ENCODE measurements at places on chromosomes 16 and 17.

DNA sequence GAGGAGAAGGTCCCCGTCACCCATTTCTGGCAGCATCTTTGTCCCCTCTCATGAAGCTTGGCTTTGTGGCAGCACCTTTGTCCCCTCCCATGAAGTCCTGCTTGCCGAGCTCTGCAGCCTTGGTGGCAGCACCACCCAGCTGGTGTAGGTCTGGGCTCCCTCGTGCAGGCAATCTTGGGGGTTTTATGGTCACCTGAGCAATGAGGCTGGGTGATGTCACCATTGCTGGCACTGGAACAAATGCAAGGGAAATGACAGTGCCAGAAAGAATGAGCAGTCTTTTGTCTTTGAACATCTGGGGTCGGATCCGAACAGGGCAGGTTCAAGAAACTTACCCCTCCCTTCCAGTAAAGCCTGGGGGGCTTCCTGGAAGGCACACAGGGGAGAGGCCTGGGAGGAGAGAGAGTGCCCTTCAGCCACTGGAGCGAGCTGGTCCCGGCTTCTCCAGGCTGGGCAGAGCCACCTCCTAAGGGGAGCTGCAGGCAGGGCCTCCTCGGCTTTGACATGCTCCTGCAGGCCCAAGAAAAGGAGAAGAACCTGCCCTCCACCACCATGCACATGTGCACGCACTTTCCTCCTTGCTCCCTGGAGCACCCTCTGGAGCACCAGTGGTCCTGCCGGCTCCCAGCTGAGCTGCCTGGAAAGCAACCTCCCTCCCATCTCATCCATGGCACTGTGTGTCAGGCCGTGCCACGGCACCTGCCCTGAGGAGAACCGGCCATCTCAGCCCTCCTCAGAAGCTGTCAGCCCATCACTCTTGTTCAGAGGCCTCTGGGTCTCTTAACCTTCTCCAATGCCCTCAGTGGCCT is 16.0 kb downstream of the BTBD17 start:
- DNase-seq: no peak

DNA sequence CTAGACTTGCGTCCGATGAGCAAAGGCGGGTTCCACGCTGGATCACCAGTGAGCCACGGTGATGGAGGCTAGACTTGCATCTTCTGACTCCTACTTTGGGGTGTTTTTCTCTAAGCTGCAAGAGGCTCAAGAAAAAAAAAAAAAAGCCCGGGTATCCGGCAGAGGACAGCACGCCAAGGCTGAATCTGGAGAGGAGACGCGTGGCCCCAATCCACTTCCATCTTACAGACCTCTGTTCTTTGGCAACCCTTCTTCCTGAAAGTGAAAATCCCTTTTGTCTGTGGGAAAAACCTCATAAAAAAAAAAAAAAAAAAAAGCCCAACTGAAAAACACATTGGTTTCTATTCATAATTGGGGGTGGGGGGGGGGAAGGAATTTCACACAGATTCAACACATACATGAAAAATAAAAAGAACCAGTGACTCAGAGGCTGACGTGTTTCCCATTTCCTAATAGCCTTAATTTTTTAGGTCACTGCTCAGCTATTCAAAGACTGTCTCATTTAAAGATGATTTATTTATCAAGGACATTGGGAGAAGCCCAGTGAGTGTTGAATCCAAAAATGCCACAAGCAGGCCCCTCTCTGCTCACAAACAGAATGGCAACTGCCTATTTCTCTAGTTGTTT is 258.3 kb downstream of the FOXL1 start:
- no peak for DNase-seq

GRCh38 chr16:88456356-88457292 is 3.5 kb downstream of the ZFPM1 start:
- DNase-seq: no peak

GRCh38 chr17:74568106-74568873 is 981 bp upstream of the CD300H start:
- no peak for DNase-seq

- DNase-seq: peak; percentile 14
Measured at GRCh38 chr16:46607529-46607928, 13.7 kb downstream of the SHCBP1 start.

DNA sequence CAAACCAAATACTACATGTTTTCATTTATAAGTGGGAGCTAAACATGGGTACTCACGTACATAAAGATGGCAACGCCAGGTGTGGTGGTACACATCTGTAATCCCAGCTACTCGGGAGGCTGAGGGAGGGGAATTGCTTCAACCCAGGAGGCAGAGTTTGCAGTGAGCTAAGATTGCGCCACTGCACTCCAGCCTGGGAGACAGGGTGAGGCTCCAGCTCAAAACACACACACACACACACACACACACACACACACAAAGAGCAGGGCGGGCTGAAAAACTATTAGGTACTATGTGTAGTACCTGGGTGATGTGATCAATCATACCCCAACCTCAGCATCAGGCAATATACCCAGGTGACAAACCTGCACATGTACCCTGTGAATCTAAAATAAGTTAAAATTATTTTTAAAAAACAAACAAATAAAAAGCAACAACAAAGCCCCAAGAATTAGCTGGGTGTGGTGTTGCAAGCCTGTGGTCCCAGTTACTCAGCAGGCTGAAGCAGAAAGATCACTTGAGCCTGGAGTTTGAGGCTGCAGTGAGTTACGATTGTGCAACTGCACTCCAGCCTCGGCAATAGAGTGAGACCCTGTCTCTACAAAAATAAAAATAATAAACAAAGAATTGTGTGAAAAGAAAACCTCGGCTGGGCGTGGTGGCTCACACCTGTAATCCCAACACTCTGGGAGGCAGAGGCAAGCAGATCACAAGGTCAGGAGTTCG is 11.9 kb upstream of the FAAP100 start:
- DNase-seq: no peak

Measured in NCI-H1092 treated with DMSO at 0.1 percent for 48 hours (cell line).